ENCODE measurements at places on chromosomes 2 and 18.

- DNase-seq = no peak
These were observed 56.6 kb upstream of the NOL4 start for GRCh38 chr18:34281290-34281689.

DNA sequence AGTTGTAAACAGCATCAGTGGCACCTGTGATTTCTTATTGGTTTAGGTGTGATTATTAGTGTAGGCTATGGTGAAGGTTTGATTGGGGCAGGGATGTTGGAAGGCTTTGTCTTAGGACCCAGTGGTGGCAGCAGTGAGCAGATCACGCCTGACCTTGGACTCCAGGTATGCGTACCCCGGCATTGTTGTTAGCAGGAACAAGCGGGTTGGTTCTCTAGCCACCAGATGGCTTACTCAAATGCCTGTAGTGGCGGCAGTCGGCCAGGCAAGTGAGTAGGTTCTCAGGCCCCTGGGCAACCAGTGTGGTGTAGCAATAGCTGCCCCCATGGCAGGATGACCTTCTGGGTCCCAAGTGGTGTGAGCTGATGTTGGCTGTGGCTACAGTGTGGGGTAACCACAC, 558.3 kb downstream of the KCNJ3 start:
- DNase-seq = no peak

- DNase-seq = no peak
These were observed 149.5 kb downstream of the ACOXL start for GRCh38 chr2:110881908-110882307.

- no peak for DNase-seq
These were observed 3.3 kb upstream of the CETN1 start for GRCh38 chr18:576924-577323.

DNA sequence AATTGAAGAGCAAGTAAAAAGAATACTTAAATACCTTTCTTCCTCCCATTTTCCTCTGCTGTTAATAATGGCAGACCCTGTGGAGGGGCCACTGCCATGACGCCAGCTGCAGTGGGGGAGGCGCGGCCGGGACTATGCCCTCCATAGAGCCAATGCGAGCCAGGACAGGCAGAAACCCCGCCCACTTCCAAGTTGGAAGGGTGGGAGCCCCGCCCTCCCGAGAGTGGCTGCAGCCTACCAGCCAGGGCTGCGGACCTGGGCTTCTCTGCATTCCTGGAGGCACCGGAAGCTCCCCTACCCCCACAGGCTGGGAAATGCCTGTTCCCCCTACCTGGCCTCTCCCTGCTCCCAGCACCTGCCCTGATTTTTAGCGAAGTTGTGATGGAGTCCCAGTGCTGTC, 439.4 kb upstream of the CDH19 start:
- DNase-seq = no peak

DNA sequence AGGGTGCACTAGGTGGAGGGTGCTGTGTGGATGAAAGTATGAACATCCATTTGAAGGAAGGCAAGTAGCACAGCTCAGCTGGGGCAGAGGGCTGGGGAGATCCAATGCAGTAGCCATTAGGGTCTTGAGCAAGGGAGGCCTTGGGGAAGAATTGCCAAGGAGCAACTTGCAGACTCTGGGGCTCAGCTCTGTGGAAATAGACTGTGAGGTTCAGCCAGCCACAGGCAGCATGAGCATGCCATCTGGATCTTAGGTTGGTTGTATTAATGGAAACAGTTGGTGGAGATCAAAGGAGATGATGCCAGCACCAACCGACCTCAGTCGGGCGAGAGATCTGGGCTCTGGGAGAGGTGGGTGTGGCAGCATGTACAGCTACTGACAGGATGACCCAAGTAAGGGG, 5.6 kb downstream of the ZAP70 start:
- DNase-seq = no peak

GRCh38 chr2:119142824-119143223, 15.7 kb downstream of the C1QL2 start:
- no peak for DNase-seq

DNA sequence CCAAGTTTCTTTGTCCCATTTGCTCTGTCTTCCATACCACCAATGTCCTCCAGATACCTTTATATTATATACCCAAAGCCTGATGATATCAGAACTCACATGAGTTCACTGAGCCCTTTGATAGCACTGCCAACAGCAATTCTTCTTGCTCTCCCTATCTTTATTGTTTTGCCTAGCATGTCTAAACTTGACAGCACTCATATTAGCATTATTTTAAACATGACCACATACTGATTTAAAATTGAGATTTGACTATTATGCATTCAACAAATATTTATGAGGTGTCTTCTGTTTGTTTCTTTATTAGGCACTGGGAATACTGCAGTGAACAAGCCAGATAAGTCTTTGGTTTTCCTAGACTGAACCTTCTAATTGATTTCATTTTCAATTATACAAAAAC, 587.3 kb upstream of the GCFC2 start:
- no peak for DNase-seq

- DNase-seq = no peak
These were observed 268.3 kb upstream of the NETO1 start for GRCh38 chr18:73136134-73136533.

Measured in stimulated activated CD8-positive, alpha-beta memory T cell treated with anti-CD3 and anti-CD28 coated beads, Interleukin-15, amount 100 ng/mL, for 24 hours (primary cell).